Stimulated activated CD8-positive, alpha-beta memory T cell treated with anti-CD3 and anti-CD28 coated beads, Interleukin-7, amount 100 ng/mL, for 1 hour (primary cell): ENCODE measurements at places on chromosomes 2 and 18.

- DNase-seq, result no peak
These were observed 92.6 kb upstream of the KCNE4 start for GRCh38 chr2:222959358-222959757.

DNA sequence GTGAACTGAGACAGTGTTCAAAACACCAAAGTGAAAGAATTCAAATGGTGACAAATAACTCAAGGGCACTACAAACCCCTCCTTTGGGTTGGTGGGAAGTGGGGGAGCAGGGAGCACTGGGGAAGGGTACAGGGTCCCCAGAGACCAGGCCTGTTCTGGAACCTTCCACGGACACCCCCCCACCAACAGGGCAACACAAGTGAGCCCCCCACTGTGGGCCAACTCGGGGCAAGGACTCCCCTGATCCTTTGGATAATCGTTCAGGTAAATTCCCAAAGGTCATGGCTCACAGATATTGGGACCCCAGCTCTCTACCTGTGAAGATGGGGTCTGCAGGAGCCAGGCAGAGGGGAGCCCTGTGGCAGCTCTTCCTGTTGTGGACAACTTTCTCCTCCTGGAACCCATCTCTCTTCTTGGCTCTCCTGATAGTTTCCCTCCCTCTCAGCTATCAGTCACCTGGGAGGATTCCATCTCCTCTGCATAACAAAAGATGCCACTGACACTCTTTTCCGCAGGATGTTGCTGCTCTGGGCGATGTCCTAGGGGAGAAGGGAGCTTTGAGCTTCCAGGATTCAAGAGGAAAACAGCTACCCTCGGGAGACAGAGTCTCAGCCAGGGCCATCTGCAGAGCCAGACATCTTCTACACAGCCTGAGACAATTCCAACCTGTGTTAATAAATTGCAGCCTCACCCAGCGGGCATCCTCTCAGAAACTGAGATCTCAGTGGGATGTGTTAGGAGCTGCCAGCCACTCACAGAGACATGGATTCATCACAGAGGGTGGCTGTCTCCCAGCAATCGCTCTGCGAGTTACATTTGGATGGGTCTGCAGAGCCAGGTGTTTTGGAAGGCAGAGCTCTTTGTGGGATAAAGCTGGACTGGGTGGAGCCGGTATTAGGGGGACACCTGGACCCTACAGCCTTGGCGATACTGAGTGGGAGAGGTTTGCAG, 35.4 kb downstream of the MBP start:
- DNase-seq, result no peak

- peak; percentile 83 for DNase-seq
These were observed at the start of the genes PIGN and RELCH for GRCh38 chr18:62186774-62187542. PIGN (minus strand) TSS chr18:62187056; CDS start chr18:62161353, 25,703 bp downstream. RELCH (plus strand) TSS chr18:62187255; CDS start chr18:62187506, 251 bp downstream.

GRCh38 chr18:48313792-48314191, 95.4 kb downstream of the ZBTB7C start:
- no peak for DNase-seq

- no peak for DNase-seq
These were observed 1.8 kb downstream of the BOK start for GRCh38 chr2:241560162-241560882.

- no peak for DNase-seq
These were observed 400.6 kb downstream of the IRS1 start for GRCh38 chr2:226399006-226399405.

DNA sequence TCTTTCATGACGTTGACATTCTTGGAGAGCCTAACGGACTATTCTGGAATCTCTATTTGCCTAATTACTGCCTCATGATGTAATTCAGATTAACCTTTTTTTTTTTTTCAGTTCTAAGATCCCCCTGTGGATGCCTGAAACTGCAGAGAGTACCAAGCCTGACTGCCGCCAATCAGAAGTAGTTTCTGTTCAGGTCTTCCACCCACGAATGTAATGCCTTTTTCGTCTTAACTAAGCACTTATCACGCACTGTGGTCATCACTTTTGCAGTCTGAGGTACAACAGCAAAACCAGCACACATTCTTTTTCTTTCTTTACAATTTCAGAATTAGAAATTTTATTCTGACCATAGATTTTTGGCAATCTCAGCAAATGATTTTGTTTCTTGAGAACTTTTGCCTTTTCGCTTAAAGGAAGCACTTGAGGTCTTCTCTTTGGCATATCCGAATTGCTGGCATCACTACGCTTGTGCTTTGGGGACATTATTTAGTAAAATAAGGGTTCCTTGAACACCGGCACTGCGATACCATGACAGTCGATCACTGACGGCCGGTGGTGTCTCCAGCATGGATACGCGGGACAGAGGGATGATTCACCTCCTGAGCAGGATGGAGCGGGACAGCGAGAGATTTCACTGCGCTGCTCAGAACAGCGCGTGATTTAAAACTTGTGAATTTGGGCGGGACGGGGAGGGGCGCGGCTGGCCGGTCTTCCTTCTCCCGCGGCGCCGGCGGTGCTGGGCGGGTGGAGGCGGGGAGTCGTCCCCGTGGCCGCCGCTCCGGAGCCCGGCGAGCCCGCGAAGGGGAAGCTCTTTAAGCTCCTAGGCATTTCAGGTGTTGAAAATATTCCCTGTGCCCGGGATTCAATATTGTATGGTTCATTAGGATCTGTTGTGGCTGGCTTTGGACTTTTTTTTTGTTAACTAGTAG, 32.0 kb upstream of the GPR55 start:
- no peak for DNase-seq

- DNase-seq, result no peak
These were observed 86.6 kb downstream of the MARCO start for GRCh38 chr2:119028327-119029174.

GRCh38 chr2:190280565-190281350, 38.9 kb downstream of the HIBCH start:
- no peak for DNase-seq
